ENCODE measurements at places on chromosomes 1 and 21. TPM values are rescaled to one million over a fixed set of nuclear protein-coding genes. Genes with fewer than 3 reads are reported as not detected.

Gene SHISA4
- total RNA-seq = 0.34 TPM

Gene IL12RB2
- 123 TPM for total RNA-seq

Gene ZNF593OS
- not detected for total RNA-seq

Gene RIMKLA
- total RNA-seq = 0.68 TPM

Gene SPRR1B
- total RNA-seq = not detected

Gene DIPK1A
- 8.0 TPM for total RNA-seq

Gene TIE1
- total RNA-seq = 0.36 TPM

Gene SELL
- total RNA-seq = 341 TPM

Gene ATF3
- total RNA-seq = 25.1 TPM

Gene SLC2A5
- total RNA-seq = not detected

Gene LCE3B
- not detected for total RNA-seq

Gene MYBPH
- total RNA-seq = not detected

- DNase-seq = no peak
These were observed 235.9 kb upstream of the IRF2BP2 start for GRCh38 chr1:234845836-234846235.

DNA sequence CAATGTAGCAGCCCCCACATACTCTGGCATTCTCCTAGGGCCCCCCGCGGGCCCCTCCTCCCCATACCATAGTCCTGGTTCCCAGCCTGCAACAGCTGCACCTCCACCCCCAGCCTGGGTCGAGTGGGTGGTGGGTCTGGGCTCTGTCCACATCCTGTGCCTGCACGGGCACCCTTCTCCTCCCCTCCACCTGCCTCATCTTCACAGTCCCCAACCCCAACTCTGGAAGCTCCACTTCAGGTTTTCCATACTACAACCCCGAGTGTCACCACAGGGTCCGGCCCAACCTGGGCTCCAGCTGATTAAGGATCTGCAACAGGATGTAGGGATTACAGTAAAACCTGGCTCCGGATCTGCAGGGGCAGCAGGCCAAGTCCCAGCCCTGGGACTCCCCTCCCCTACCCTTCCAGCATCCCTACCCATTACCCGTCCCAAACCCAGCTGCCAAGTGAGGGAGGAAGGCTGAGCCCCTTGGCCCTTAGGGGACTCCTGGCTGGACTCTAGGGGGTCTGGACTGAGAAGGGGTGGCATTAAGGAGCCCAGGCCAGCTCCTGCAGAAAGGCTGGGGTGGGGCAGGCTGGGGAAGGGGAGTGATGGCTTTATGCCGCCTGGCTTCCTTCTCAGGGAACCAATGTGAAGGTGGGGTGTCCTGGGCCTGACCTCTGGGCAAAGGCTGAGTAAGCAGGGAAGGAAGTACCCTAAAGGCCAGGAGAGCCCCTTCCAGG is 116.8 kb downstream of the CASZ1 start:
- DNase-seq = no peak

DNA sequence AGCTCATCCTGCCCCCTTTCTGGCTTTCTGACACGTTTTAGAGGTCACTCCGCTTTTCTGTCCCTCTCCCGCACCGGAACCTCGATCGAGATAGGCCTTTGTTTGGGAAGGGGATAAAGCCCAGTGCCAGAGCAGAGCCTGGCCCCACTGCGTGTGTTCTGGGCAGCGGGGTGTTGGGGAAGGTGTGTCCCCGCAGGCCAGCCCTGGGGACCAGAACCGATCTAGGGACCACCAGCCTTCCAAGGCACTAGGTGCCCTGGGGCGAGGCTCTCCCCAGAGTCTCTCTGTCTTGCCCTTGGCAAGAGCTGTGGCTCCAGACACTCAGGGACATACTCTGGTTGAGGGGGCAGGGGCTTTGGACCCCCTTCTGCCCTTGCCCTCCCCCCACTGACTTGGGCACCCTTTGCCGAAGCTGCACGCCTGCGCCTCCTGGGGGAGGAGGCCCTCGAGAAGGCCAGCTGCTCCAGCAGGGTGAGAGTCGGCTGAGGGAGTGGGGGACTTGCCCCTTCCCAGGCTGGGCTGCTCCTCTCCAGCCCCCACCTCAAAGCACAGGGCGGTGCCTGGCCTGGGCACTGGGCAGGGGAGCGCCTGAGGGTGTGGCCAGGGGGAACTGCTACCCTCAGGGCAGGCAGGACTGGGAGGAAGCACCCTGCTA is 16.4 kb downstream of the PRXL2B start:
- DNase-seq = no peak

DNA sequence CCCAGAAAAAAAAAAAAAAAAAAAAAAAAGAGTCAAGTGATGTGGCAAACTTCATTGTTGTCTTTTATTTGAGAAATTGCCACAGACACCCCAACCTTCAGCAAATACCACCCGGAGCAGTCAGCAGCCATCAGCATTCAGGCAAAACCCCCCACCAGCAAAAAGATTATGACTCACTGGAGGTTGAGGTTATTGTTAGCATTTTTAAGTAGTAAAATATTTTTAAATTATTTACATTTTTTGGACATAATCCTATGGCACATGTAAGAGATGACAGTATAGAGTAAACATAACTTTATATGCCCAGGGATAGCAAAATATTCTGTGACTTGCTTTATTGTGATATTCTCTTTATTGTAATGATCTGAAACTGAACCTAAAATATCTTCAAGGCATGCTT is 95.6 kb downstream of the CENPF start:
- no peak for DNase-seq

DNA sequence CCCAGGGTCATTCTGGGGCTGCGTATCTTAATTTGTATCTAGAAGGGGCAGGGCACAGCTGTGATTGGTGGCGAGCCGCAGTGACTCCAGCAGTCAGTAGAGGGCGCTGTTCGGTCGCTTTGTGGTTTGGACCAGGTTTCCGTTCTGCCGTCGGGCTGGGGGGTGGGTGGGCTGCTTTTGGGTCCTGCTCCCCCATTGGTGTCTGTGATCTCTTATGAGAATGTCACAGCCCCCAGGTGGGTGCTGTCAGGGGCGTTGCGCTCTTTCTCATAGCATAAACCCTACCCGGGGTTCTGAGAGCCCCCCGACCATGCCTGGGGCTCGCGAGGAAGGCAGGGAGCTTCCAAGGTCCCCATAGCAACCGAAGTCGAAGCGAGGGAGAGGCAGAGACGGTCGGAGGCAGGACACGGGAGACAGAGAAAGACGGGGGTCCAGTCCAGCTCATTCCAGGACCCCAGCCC is 5.4 kb downstream of the TFF3 start:
- peak; percentile 82 for DNase-seq

GRCh38 chr1:22754824-22755223 is 44.2 kb downstream of the EPHB2 start:
- no peak for DNase-seq

GRCh38 chr1:209249785-209250440 is 333.6 kb upstream of the CAMK1G start:
- DNase-seq = no peak

GRCh38 chr1:12177999-12178441 is 11.2 kb downstream of the TNFRSF1B start:
- DNase-seq = peak; percentile 91

- DNase-seq = no peak
These were observed 3.2 kb upstream of the BEST4 start for GRCh38 chr1:44790968-44791801.

DNA sequence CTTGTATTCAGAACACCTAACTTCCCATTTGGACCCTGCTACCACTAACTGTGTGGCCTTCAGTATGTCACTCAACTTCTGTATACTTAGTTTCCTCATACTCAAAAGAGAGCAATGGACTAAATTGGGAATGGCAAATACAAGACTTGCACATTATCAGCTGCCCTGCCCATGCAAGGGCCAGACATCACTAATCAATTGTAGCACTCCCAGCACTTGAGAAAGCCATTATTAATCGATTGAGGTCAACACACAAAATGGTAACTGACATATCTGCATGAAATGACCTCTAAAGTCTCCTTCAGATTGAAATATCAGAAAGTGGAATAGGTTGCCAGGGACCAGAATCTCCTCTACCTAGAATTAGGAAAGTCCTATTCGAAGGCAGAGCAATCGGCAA is 59.2 kb downstream of the MT1HL1 start:
- no peak for DNase-seq

DNA sequence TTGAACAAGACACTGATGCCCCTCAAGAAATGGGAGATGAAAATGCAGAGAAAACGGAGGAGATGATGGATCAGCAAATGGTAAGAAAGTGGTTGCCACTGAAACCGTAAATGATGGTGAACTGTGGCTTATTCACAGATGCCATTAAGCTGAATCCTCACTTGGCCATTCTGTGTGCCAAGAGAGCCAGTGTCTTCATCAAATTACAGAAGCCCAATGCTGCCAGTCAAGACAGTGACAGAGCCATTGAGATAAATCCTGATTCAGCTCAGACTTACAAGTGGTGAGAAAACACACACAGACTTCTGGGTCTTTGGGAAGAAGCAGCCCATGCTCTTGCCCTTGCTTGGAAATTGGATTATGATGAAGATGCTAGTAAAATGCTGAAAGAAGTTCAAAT is 52.5 kb downstream of the NBPF6 start:
- no peak for DNase-seq

GRCh38 chr1:193960499-193960898 is 774.1 kb upstream of the B3GALT2 start:
- DNase-seq = no peak

GRCh38 chr1:24963943-24964693 is 34.0 kb upstream of the RUNX3 start:
- DNase-seq = no peak

DNA sequence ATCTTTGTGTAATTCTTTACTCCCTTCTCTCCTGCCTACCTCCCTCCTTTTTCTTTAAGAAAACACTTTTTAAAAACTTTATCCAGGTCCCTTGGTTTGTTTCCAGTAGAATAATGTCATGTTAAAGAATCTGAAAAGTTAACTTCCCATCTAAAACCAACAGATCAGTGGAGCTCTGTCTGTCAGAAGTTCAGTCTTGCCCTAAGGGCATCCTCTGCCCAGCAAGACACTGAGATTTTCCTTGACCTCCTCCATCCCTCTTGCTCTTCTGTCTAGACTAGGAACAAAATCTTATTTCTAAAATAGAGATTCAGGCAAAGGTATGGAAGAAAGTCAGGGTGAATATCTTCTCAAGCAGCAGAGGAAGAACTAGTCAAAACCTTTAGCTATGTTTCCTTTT is 5.7 kb upstream of the GNL2 start:
- DNase-seq = no peak

DNA sequence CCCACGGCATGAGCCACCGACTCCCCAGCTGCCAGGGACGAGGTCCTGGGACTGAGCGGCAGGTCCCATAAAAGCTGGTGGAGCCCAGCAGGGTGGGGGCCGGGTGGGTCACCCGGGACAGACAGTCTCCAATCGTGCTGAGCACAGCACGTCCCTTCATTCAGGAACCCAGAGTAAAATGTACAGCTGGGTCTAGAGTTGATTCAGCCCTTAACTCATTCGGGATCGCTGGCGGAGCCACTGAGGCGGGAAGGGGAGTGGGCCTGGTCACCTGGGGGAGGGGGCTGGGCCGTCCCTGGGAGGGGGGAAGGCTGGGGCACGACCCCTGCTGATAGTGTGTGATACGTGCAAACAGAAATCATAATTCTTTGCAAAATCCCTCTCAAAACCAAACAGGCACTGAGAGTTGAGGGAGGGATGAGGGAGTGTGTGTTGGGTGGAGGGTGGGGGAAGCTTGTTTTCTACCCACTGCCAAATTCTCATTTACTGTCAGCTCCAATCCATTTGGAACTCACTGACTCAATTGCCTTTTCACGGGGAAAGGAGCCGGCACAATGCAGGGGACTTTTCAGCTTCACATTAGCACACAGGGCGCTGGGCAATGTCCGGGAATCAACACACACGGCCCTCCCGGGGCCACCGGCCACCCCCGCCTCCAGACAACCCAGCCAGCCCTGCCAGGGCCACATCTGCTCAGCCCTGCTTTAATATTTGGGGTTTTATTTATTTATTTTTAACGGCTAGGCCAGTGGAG is 13.8 kb downstream of the CASZ1 start:
- no peak for DNase-seq

- DNase-seq = no peak
These were observed 3.7 kb upstream of the DVL1 start for GRCh38 chr1:1352786-1353388.

DNA sequence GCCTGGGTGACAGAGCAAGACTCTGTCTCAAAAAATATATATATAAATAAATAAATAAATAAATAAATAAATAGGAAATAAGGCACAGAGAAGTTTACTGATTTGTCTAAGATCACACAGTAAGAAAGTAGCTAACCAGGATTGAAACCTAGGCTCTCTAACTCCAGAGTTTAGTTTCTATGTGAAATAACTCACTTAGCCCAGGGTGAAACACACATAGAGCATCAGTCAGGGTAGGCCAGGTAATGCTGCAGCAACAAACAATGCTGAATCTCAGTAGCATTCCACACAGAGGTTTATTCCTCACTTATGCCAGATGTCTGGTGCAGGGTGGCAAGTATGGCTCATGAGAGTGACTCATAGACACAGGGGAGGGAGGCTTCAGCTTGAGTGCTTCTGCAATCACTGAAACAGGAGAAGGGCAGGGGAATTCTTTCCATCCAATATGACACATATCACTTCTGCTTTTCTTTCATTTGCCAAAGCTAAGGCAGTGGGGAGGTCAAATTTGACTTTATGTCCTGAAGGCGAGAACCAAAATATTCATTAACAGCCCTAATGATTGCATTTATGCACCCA is 37.1 kb upstream of the KANK4 start:
- no peak for DNase-seq

DNA sequence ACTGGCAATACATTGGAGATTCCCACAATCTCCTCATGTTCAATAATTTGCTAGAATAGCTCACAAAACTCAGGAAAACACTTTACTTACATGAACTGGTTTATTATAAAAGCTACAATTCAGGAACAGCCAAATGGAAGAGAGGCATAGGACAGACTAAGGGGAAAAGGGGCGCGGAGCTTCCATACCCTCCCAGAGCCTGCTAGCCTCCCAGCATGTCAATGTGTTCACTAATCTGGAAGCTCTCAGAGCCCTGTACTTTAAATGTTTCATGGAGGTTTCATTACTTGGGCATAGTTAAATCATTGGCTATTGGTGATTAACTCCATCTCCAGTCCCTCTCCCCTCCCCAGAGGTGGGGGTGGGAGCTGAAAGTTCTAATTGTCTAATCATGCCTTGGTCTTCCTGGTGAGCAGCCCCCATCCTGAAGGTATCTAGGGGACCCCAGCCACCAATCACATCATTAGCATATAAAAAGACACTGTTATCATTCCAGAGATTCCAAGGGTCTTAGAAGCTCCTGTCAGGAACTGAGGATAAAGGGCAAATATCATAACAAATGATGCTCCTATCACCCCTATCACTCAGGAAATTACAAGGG is 10.9 kb upstream of the DMRTB1 start:
- no peak for DNase-seq

- no peak for DNase-seq
These were observed 623 bp upstream of the BGLAP start for GRCh38 chr1:156241311-156241811.

DNA sequence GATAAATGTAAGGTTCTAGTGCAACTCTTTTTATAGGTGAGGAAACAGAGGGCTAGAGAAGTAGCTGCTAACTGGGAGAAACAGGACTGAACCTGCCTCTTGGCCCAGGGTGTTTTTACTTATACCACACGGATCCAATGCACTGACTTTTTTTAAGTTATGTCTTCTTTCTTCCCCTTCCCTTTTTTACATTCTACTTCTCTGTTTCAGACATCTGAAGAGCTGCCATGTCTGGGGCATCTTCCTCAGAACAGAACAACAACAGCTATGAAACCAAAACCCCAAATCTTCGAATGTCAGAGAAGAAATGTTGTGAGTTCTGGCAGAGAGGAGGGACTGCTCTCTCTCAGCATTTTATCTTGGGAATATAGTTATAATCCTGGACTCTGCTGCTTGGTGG is 1.4 kb downstream of the PFKFB2 start:
- no peak for DNase-seq

All from activated naive CD4-positive, alpha-beta T cell treated with anti-CD3 and anti-CD28 coated beads, Interleukin-2, amount 50 U/mL, for 72 hours (primary cell).